ENCODE measurements at places on chromosomes 2 and 18. TPM values are rescaled to one million over a fixed set of nuclear protein-coding genes. Genes with fewer than 3 reads are reported as not detected.

HNMT gene
- total RNA-seq, result 0.47 TPM

RGPD3 gene
- total RNA-seq, result 0.37 TPM

UGT1A10 gene
- total RNA-seq, result not detected

CCDC141 gene
- 22.8 TPM for total RNA-seq

LRP1B gene
- not detected for total RNA-seq

POTEF gene
- total RNA-seq, result not detected

DNA sequence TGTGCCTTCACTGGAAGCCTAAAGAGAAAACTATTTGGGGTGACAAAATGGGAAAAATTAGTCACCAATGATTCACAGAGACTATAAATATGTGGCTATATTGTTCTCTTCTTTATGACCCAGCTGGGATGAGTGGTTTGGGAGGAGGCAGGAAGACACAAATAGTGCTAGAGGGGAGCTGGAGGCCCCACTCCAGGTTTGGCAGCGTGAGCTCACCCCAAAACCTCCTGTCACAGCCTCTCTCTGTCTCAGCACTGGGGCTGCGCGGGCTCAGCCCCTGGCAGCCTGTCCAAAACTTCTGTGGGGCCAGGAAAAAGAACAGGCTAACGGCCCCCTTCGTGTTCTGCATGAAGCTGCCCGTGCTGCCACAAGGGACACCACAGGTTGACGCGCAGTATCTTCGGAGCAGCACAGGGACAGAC lies 73.2 kb upstream of the LCLAT1 start:
- H3K27me3 ChIP-seq, result no peaks in the 10 kb centered on the region
- H3K4me1 ChIP-seq, result peaks cover 5% of the 10 kb centered on the region
- H3K4me3 ChIP-seq, result no peak overlapping the region
- H3K36me3 ChIP-seq, result peaks cover 4% of the 10 kb centered on the region
- DNase-seq, result no peak

- H3K27ac ChIP-seq, result no peak overlapping the region
- H3K4me3 ChIP-seq, result no peak overlapping the region
- H3K27me3 ChIP-seq, result no peaks in the 10 kb centered on the region
Observed at GRCh38 chr2:151543876-151544275, 134.2 kb downstream of the RIF1 start.

- DNase-seq, result no peak
- no peaks in the 10 kb centered on the region for H3K4me1 ChIP-seq
- H3K27me3 ChIP-seq, result peaks cover 43% of the 10 kb centered on the region
- peaks cover under 1% of the 10 kb centered on the region for H3K36me3 ChIP-seq
Observed at GRCh38 chr2:215503381-215503780, 67.5 kb upstream of the FN1 start.

- no peak overlapping the region for H3K27ac ChIP-seq
- no peak overlapping the region for H3K4me3 ChIP-seq
- peaks cover 46% of the 10 kb centered on the region for H3K4me1 ChIP-seq
- H3K36me3 ChIP-seq, result peaks cover 7% of the 10 kb centered on the region
- DNase-seq, result no peak
Observed at GRCh38 chr2:24579053-24579803, 88.2 kb downstream of the NCOA1 start.

DNA sequence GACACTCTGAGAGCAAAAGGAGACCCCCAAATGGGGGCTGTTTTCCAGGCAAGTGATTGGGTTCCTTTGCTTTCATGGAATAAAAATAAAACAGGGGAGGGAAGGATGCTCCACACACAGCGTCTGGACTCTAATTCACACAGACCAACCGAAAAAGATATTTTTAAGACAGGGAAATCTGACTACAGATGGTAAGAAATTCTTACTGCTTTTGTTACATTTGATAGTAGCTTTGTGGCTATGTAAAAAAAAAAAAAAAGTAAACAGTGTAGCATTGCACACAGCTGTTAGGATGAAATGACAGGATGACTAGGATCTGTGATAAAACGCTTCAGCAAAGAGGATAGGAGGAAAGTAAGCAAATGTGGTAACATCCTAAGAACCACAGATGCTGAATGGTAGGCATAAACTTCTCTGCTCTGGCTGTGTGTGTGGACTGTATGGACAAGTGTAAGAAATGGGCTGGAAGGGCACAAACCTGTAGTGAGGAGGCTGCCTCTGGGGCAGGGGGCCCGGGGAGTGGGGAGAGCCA lies 207.6 kb downstream of the ANAPC1 start:
- no peak overlapping the region for H3K27ac ChIP-seq
- H3K4me3 ChIP-seq, result no peak overlapping the region
- peaks cover 3% of the 10 kb centered on the region for H3K4me1 ChIP-seq
- no peak for DNase-seq
- H3K27me3 ChIP-seq, result no peaks in the 10 kb centered on the region

DNA sequence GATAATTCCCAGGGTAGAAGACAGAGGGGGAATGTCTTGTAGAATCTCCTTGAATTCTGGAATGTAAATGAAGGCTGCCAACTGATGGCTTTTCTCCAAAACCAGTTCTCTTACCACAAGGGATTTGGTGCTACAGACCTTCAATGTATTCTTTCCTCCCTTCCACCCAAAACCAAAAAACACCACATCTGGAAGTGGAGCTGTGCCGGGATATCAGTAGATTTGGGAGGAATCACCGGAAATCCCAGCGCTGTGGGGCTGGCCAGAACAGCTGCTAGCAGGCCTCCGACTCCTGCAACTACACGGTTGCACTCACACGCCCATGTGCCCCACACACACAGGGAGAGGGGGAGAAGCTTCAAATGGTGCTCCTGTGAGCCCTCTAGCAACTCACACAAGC lies 45.7 kb downstream of the RPL31 start:
- H3K27ac ChIP-seq, result no peak overlapping the region
- no peak for DNase-seq
- no peak overlapping the region for H3K4me3 ChIP-seq
- H3K36me3 ChIP-seq, result no peaks in the 10 kb centered on the region
- H3K27me3 ChIP-seq, result peaks cover 24% of the 10 kb centered on the region

DNA sequence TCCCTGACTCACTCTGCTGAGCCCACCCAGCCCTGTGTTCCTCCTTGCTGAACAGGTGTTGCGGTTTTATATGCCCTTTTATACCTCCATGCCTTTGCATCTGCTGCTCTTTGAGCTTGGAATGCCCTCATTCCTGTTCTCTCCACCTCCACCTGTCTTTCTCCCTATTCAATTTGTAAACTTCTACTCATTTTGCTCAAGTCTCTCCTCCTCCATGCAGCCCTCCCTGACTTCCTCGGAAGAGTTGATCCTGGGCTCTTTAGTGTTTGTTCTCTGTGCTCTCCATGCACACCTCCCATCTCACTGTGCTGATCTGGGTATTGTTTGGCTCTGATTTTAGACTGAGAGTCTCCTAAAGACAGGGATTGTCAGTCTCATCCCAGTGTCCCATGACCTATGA lies 7.2 kb upstream of the OTOF start:
- H3K4me1 ChIP-seq, result peaks cover 3% of the 10 kb centered on the region
- no peak overlapping the region for H3K4me3 ChIP-seq
- H3K27me3 ChIP-seq, result peaks cover 28% of the 10 kb centered on the region
- no peak overlapping the region for H3K27ac ChIP-seq

GRCh38 chr18:11654736-11655605 lies 34.1 kb upstream of the GNAL start:
- DNase-seq, result no peak
- H3K27ac ChIP-seq, result no peak overlapping the region
- peaks cover 11% of the 10 kb centered on the region for H3K36me3 ChIP-seq
- H3K4me3 ChIP-seq, result no peak overlapping the region

DNA sequence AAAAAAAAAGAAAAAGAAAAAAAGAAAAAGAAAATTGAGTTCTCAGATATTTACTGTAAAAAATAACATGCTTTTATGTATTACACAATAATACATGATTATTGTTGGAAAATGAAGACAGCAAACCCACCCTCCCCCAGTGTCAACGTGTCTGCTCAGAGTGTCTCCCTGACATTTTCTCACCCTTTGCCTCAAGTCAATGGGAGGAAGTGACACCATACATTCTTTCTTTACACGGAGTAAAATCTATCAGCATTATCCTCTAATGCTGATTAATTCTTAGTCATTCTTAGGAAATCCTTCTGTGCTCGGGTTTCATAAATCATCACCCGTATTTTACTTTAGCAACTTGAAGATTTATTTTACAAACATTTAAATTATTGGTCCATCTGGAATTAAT lies 32.0 kb downstream of the CTAGE1 start:
- no peak overlapping the region for H3K27ac ChIP-seq
- DNase-seq, result no peak
- H3K36me3 ChIP-seq, result no peaks in the 10 kb centered on the region
- no peaks in the 10 kb centered on the region for H3K27me3 ChIP-seq
- H3K4me3 ChIP-seq, result no peak overlapping the region
- no peaks in the 10 kb centered on the region for H3K4me1 ChIP-seq

GRCh38 chr2:200861617-200862155 lies 2.8 kb downstream of the CLK1 start:
- peak overlapping the region; percentile 97 for H3K4me3 ChIP-seq
- H3K4me1 ChIP-seq, result peaks cover 51% of the 10 kb centered on the region
- H3K27me3 ChIP-seq, result no peaks in the 10 kb centered on the region
- peaks cover 27% of the 10 kb centered on the region for H3K36me3 ChIP-seq

DNA sequence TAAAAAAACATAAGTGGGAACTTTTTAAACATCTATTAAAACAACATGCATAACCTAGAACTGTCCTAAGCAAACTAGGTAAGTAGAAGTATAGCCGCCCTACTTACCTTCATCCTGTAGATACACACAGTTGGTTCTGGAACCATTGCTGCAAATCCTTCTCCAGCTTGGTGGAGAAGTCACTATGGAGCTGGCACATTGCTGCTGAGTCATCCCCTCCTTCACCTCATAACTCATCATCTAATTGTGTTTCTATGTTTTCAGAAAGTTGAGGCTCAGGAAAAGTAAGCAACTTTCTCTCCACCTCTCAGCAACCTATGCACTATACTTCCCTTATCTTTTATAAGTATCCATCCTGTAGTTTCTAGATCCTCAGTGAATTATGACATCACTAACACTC lies 269.8 kb upstream of the MMADHC start:
- H3K36me3 ChIP-seq, result no peaks in the 10 kb centered on the region
- H3K27me3 ChIP-seq, result no peaks in the 10 kb centered on the region
- no peak for DNase-seq
- H3K4me1 ChIP-seq, result no peaks in the 10 kb centered on the region
- no peak overlapping the region for H3K4me3 ChIP-seq

- DNase-seq, result no peak
- H3K27ac ChIP-seq, result no peak overlapping the region
- peaks cover 7% of the 10 kb centered on the region for H3K4me1 ChIP-seq
- H3K27me3 ChIP-seq, result peaks cover 74% of the 10 kb centered on the region
- no peak overlapping the region for H3K4me3 ChIP-seq
Observed at GRCh38 chr2:71530641-71531332, 77.4 kb downstream of the DYSF start.

DNA sequence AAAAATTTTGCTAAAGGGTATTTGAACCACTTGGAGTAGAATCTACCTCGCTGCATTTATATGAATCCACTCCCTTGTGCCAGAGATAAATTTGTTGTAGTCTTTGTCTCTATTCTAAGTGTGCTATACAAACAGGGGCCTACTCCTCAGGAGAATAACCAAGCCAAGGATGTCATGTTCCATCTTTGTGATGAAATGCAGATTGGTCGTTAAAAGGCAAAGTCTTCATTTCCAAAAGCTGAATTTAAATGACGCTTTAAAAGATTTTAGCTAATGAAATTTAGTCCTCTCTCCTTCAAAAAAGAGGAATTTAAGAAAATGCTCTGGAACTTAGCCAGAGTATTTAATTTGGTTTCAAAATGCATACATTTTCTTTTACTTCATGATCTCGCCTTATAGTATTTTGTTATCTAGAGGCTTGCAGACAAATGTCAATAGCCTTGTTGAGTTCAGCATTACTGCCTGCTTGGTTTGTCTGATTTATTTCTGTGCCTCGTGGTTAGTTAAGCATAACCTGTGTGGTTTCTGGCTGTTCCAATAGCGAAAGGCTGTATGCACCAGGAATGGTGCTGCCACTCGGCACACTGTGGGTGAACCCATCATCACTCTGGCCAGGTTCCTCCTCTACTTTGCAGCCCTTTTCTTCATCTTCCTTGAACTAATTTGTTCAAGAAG lies 417.6 kb downstream of the ZNF521 start:
- H3K4me3 ChIP-seq, result no peak overlapping the region
- DNase-seq, result no peak
- no peaks in the 10 kb centered on the region for H3K4me1 ChIP-seq
- no peak overlapping the region for H3K27ac ChIP-seq

- H3K36me3 ChIP-seq, result no peaks in the 10 kb centered on the region
- no peak overlapping the region for H3K27ac ChIP-seq
- H3K27me3 ChIP-seq, result peaks cover 47% of the 10 kb centered on the region
- H3K4me3 ChIP-seq, result no peak overlapping the region
- H3K4me1 ChIP-seq, result peaks cover 3% of the 10 kb centered on the region
- DNase-seq, result no peak
Observed at GRCh38 chr2:9329497-9329896, 93.8 kb downstream of the ITGB1BP1 start.
